ENCODE measurements at places on chromosomes 7 and 10. TPM values are rescaled to one million over a fixed set of nuclear protein-coding genes. Genes with fewer than 3 reads are reported as not detected.

Gene ANKRD30A
- not detected for total RNA-seq

Gene TBXAS1
- 88.7 TPM for total RNA-seq

Gene TMEM273
- total RNA-seq = 46.3 TPM

Gene WNT8B
- not detected for total RNA-seq

Gene RELN
- total RNA-seq = not detected

Gene FAM25A
- total RNA-seq = not detected

Gene AMPH
- total RNA-seq = not detected

Gene FAM20C
- 1.2 TPM for total RNA-seq

Gene HKDC1
- 0.50 TPM for total RNA-seq

Gene PSTK
- total RNA-seq = 13.8 TPM

Gene FKBP6
- total RNA-seq = not detected

Gene INTS1
- 92.7 TPM for total RNA-seq

- H3K27ac ChIP-seq = peak overlapping the region; percentile 70
- H3K27me3 ChIP-seq = no peaks in the 10 kb centered on the region
- peak; percentile 64 for DNase-seq
- H3K4me1 ChIP-seq = peaks cover 96% of the 10 kb centered on the region
- H3K4me3 ChIP-seq = no peak overlapping the region
Measured at GRCh38 chr10:124728071-124728829, 15.9 kb downstream of the FAM53B start.

DNA sequence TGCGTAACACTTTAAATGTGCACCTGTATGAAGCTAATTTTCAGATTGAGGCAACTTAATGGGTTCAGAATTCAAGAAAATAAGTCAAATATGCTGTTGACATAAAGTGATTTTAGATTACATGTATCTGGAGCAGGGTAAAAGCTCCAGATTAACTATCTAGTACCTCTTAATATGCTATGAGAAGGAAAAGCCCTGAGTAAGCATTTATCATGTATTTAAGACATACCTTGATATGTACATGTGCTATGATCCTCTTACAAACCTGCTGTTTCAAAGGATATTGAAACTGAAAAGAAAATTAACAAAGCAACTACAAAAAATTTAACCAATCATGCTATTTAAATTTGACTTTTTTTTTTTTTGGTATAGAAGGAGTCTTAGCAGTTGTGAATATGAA is 4.5 kb downstream of the SPAG6 start:
- no peak for DNase-seq
- no peak overlapping the region for H3K27ac ChIP-seq
- H3K36me3 ChIP-seq = no peaks in the 10 kb centered on the region

GRCh38 chr7:20513897-20514296 is 101.6 kb upstream of the ABCB5 start:
- no peaks in the 10 kb centered on the region for H3K4me1 ChIP-seq
- H3K27me3 ChIP-seq = no peaks in the 10 kb centered on the region
- DNase-seq = no peak
- no peak overlapping the region for H3K27ac ChIP-seq
- no peaks in the 10 kb centered on the region for H3K36me3 ChIP-seq

- peaks cover 8% of the 10 kb centered on the region for H3K4me1 ChIP-seq
- DNase-seq = no peak
- no peak overlapping the region for H3K4me3 ChIP-seq
- H3K27me3 ChIP-seq = no peaks in the 10 kb centered on the region
- no peak overlapping the region for H3K27ac ChIP-seq
Measured at GRCh38 chr7:152145853-152146466, 120.5 kb downstream of the GALNT11 start.

DNA sequence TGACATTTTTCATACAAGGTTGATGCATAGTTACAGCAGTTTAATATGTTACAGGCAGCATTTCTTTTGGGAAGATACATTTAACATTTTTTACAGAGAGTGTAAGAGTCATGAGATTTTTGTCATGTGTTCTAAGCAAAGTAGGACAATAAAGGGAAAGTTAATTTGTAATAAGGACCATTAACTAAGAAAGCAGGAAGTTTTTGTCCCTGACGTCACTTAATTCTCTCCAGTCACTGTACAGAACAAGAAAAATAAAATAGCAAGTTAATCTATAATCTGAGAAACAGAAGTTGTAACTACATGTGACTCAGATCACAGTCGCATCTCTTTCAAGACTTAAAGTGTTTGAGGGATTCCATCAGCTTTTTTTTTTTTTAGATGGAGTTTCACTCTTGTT is 49.5 kb upstream of the CAPZA2 start:
- no peaks in the 10 kb centered on the region for H3K4me1 ChIP-seq
- H3K27me3 ChIP-seq = no peaks in the 10 kb centered on the region
- no peaks in the 10 kb centered on the region for H3K36me3 ChIP-seq
- DNase-seq = no peak

GRCh38 chr10:1662438-1663025 is 74.8 kb downstream of the ADARB2 start:
- H3K36me3 ChIP-seq = no peaks in the 10 kb centered on the region
- H3K27ac ChIP-seq = no peak overlapping the region
- DNase-seq = no peak
- H3K4me3 ChIP-seq = no peak overlapping the region

DNA sequence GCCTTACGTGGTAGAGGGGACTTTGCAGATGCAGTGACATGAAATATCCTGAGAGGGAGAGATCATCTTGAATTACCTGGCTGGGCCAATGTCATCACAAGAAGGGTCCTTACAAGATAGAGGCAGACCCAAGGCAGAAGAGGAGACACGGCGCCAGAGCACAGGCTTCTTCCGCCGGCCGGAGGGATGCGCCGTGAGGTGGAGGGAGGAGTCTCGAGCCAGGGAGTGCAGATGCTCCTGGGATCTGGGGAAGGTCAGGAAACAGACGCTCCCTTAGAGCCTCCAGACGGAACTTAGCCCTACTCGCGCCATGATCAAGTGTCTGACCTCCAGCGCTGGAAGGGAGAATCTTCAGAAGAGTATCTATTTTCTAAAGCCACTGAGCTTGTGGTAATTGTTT is 304.8 kb downstream of the GLRX3 start:
- no peaks in the 10 kb centered on the region for H3K36me3 ChIP-seq
- no peak overlapping the region for H3K4me3 ChIP-seq
- no peaks in the 10 kb centered on the region for H3K27me3 ChIP-seq
- H3K27ac ChIP-seq = no peak overlapping the region
- DNase-seq = no peak
- H3K4me1 ChIP-seq = no peaks in the 10 kb centered on the region

DNA sequence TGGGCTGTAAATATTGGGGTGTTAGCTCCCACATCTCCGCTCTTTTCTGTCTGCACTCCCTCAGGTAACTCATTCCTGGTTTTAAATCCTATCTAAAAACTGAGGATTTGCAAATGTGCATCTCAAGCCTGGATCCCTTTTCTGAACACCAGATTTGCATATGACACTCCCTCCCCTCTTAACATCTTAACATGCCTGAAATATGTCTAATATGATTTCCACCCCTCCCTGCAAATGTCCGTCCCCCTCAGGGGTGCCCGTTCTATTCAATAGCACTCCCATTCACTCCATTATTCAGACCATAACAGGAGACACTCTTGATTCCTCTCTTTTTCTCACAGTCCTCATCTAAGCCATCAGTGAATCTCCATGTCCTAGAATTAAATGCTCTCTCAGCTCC is 8.3 kb upstream of the CALD1 start:
- H3K4me1 ChIP-seq = no peaks in the 10 kb centered on the region
- no peaks in the 10 kb centered on the region for H3K27me3 ChIP-seq
- no peak for DNase-seq
- H3K27ac ChIP-seq = no peak overlapping the region

- H3K4me1 ChIP-seq = no peaks in the 10 kb centered on the region
- no peaks in the 10 kb centered on the region for H3K27me3 ChIP-seq
- no peak overlapping the region for H3K27ac ChIP-seq
- no peak for DNase-seq
Measured at GRCh38 chr7:13181216-13181615, 493.8 kb downstream of the ARL4A start.

DNA sequence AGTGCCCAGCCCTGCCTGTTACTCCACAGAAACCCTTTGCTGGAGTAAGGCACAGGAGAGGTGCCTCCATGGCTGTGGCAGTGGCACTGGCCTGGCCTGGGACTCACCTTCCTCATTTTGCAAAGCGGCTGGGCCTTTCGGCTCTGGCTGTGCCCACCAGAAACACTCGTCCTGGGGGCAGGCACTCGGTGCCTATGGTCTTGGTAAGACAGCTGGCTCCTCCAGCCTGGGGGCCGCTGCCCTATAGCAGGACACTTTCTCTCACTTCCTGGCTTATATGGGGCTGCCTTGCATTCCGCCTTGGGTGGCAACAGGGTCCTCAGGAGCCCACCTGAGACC is 13.2 kb downstream of the ZMIZ1 start:
- H3K27ac ChIP-seq = no peak overlapping the region
- no peaks in the 10 kb centered on the region for H3K27me3 ChIP-seq
- DNase-seq = no peak
- no peaks in the 10 kb centered on the region for H3K36me3 ChIP-seq
- H3K4me1 ChIP-seq = peaks cover 78% of the 10 kb centered on the region
- H3K4me3 ChIP-seq = no peak overlapping the region

- H3K27ac ChIP-seq = peak overlapping the region; percentile 96
- H3K36me3 ChIP-seq = no peaks in the 10 kb centered on the region
- H3K27me3 ChIP-seq = no peaks in the 10 kb centered on the region
Measured at GRCh38 chr10:17643339-17643754, 604 bp upstream of the STAM start.

DNA sequence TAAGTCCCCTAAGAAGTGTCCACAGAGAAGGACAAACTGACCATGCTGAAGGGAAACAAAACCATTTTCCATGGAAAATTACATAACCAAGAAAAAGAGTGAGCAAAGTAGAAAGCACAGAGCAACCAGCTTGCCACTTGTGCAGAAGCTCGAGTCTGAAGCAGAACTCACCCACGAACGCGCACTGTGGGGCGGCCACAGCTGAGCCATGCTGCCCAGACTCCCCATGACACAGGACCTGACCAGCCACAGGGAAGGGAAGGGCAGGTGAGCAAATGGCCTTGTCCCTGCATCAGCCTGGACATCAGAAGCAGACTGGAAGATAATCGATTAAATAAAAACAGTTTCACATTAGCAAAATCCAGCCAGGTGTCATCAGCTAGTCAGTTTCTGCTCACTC is 95.7 kb downstream of the TCERG1L start:
- no peaks in the 10 kb centered on the region for H3K27me3 ChIP-seq
- no peak overlapping the region for H3K4me3 ChIP-seq
- no peaks in the 10 kb centered on the region for H3K36me3 ChIP-seq
